SIG-M5 (cell line): ENCODE measurements at places on chromosomes 6 and 20.

GRCh38 chr6:33077908-33078307 is 2.1 kb downstream of the HLA-DPB1 start:
- DNase-seq: no peak

- no peak for DNase-seq
Observed at GRCh38 chr6:89243331-89243629, 26.1 kb upstream of the GABRR1 start.

- no peak for DNase-seq
Observed at GRCh38 chr6:126300735-126301134, 39.2 kb upstream of the CENPW start.

DNA sequence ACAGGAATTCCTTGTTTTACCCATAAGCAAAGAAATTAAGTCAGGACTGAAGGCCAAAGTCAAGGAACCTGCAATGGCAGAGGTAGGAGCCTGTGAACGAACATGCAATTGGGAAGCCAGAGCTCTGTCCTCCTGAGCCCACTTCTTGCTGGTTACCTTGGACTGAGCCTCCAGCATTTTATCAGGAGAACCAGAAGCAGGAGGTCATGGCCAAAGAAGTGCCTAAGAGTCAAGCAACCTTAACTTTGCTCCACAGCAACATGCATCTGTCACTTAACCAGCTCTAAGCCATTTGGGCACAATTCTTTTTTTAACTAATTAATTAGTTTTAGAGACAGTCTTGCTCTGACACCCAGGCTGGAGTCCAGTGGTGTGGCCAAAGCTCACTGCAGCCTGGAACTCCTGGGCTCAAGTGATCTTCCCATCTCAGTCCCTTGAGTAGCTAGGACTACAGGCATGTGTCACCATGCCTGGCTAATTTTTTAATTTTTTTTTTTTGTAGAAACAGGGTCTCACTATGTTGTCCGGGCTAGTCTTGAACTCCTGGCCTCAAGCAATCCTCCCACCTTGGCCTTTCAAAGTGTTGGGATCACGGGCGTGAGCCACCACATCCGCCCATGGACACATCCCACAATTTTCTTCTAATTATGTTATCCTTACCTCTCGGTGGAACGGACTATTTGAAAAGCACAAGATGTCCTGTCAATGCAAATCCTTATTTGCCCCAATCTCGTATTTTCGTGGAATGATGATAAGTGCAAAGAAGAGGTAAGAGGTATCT is 334.2 kb downstream of the CD83 start:
- DNase-seq: no peak

DNA sequence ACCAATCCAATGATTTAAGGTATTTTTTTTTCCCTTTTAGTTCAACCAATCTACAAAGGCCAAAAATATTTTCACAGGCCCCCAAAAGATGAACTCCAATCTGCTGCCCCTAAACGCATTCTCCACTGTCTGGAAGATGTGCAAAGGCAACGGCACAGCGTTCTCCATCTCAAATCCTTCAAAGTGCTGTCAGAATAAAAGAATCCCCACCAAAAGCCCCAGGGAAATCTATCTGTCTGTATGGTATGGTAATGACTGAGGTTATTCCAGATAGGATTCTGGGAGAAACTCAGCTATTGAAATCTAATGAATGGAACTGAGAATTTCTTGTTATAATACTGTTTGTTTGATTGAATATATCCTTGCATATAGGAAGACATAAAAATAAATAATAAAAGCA is 217.8 kb upstream of the CCN2 start:
- DNase-seq: no peak

- no peak for DNase-seq
Observed at GRCh38 chr20:59858425-59858824, 75.0 kb downstream of the SYCP2 start.

DNA sequence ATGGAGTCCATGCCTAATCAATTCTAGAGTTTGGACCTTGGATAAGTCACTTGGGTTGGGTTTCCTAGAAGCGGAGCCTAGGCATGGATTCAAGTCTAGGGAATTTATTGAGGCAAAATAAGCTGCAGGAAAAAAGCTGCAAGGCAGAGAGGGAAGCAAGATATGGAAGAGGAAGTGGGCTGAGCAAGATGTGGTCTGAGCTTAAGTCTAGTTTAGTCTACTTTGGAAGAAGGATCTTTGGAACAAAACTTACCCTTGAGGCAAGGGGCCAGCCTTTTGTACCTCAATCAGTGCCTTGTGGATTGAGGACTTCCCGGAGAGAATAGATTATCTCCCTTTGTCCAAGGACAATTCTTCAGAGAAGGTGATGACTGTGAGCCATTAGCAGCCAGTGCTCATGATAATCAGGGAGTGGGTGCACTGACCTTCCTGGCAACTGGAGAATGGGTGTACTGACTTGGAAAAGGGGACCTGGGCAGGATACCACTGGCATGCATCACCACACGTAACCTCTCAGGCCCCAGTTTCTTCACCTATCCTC is 10.9 kb downstream of the ZSCAN9 start:
- no peak for DNase-seq

DNA sequence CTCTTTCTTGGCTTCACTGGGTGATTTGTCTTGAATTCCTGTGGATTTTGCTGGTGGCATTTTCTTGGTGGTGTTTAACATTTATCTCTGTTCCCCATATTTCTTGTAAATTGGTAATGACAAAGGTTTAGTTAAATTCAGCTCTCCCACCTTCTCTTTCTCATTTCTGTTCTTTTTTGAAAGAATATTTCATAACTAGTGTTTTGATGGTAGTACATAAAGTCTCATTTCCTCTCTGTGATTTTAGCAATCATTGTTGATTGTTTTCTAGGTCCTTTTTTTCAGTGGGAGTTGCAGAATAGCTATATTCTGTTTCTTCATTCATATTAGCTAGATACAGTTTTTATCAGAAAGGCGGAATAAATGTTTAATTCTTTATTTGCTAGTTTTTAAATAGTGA is 73.1 kb downstream of the QKI start:
- no peak for DNase-seq

- DNase-seq: no peak
Observed at GRCh38 chr6:34393191-34393965, 909 bp upstream of the NUDT3 start.

DNA sequence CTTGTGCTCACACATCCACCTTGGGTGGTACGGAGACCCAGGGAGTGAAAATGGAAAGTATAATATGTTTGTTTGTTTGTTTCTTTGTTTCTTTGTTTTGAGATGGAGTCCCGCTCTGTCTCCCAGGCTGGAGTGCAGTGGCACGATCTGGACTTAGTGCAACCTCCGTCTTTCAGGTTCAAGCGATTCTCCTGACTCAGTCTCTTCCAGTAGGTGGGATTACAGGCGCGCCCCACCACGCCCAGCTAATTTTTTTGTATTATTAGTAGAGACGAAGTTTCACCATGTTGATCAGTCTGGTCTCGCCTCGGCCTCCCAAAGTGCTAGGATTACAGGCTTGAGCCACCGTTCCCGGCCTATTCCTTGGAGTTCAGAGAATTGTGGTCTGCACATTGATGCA is 115.4 kb downstream of the TRIM27 start:
- DNase-seq: no peak

DNA sequence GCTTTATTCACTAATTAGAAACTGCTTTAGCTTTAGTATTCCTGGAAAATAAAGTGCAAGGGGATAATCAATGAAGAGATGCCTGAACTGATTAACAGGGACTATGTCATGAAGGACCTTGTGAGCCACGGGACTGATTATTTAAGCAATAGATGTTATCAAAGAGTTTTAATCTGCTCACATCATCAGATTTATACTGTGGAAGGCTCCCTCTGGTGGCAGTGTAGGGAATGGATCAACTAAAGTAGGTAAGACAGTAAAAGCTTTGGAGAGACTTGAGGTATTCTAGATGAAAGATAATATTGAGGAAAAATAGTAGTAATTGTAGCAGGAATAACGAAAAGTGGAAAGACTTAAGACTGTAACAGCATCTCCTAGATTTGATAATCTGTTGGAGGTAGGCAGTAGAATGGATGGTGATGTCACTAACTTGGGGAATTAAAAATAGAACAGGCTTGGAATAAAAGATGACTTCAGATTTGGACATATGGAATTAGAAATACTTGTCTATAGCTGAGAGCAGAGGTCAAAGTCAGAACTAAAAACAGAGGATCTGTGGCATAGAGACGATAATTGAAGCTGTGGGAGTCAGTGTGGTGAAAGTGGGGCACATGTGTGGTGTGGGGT is 80.3 kb upstream of the HTR1E start:
- no peak for DNase-seq

DNA sequence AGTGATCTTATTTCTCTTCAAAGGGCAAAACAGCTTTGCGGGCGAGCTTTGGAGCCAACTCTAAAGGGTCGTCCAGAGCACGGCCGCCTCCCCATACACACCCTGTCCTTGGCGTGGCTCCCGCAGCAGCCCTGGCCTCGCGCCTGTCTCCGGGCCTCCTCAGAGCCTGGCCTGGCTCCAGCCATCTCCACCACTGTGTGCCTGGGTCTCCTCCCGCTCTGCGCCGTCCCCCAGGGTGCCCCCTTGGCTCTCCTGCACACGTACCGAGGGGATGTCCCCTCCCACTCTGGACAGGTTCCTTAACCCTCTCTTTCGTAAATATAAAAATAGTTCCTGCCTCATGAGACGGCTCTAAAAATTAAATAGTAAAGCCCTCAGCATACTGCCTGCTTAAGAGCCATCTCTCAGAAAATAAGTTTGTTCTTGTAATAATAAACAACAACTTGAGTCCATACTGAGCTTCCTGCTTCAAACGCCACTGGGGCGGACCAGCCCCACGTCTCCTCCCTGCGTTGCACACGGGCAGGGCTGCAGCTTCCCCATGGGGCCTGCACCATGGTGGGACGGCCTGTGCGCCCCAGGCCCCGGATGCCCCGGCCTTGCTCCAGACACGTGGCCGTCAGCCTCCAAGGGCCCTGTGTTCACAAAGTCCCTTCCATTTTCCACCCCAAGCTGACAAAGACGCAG is 226.2 kb downstream of the TTLL2 start:
- DNase-seq: no peak

- DNase-seq: no peak
Observed at GRCh38 chr6:127570739-127571389, 6.1 kb upstream of the C6orf58 start.

GRCh38 chr6:170086639-170087420 is 204.0 kb downstream of the DLL1 start:
- no peak for DNase-seq

GRCh38 chr6:53458105-53458866 is 86.6 kb downstream of the GCLC start:
- no peak for DNase-seq

- no peak for DNase-seq
Observed at GRCh38 chr6:6826961-6827360, 238.4 kb downstream of the LY86 start.

GRCh38 chr20:11926292-11926998 is 8.8 kb downstream of the BTBD3 start:
- DNase-seq: no peak

DNA sequence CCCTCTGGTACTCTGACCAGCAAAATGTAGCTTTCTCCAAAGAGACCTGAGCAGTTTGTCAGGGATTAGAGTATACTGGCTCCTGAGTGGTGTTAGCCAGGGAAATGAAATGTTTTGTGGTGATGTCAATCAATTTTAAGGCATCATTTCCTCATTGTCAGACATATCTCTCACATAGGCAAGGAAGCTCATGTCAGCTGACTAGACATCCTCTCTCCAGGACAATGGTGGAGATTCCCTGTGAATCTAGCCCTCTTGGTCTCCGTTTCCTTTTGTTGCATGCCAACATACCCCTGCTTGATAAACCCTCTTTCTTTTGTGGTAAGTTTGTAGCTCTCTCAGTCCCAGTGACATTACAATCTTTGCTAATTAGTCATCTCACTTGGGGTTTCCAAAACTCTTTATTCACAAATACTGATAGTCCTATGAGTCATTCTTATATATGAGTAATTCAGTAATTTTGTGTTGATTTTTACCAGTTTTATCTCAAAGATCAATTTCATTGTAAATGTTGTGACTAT is 135.6 kb upstream of the PTPRK start:
- DNase-seq: no peak

DNA sequence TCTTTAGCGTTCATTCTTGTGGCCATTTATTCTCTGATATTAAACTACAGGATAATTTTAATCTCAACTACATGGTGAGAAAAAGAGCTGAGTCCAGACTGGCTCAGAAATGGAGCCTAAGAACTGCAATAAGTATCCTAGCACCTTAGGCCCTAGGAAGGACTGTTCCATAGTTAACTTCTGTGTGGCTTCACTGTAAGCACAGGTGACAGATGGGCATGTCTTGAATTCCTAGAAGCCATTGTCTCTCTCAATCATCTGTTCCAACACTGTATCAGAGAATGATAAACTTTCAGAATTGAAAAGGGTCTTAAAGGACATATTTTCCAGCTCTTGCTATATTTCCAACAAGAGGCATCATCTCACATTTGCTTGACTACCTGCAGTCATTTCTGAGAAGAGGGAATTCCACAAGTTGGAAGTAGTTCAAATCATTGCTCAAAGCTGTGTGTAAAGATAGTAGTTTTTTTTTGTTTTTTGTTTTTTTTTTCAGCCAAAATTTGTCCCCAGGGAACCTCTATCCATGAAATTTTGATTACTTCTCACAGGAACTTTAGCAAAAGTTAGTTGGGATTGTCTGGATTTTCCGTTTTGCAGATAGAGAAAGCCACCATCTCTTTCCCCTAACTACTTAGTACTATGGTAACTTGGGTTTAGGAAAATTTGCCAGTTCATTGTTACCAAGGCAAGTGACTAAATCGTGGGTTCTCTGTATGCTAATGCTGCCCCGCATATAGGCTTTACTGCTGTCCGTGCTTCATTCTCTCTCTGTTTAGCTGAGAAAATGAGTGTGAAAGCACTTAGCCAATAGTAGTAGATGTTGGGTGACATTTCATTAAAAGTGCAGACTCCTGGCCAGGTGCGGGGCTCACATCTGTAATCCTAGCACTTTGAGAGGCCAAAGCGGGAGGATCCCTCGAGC is 47.2 kb downstream of the KCNS1 start:
- no peak for DNase-seq

GRCh38 chr6:45513213-45513618 is 135.5 kb upstream of the SUPT3H start:
- no peak for DNase-seq

GRCh38 chr20:50442512-50442911 is 67.7 kb upstream of the PTPN1 start:
- DNase-seq: no peak

DNA sequence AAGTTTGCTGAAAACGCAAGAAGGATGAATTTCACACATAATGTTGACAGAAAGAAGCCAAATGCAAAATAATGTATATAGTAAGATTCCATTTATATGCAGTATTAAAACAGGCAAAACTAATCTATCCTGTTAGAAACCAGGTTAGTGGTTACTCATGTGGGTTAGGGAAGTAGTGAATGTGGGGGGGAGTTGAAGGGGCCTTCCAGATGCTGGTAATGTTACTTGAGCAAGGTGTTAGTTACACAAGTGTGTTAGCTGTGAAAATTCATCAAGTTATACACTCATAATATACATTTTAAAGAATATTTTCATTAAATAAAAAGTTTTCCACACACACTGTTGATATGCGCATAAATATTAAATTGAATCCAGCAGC is 29.8 kb downstream of the USP45 start:
- DNase-seq: no peak
